Activated T-cell treated with anti-CD3 and anti-CD28 coated beads for 48 hours (primary cell): ENCODE measurements at places on chromosomes 2 and 18.

GRCh38 chr18:32701313-32701712 lies 71.5 kb downstream of the KLHL14 start:
- DNase-seq: no peak

GRCh38 chr2:72238311-72238710 lies 90.6 kb upstream of the CYP26B1 start:
- DNase-seq: no peak

GRCh38 chr18:13984080-13984479 lies 68.7 kb upstream of the MC2R start:
- no peak for DNase-seq

GRCh38 chr2:14602309-14602708 lies 30.2 kb upstream of the LRATD1 start:
- no peak for DNase-seq

DNA sequence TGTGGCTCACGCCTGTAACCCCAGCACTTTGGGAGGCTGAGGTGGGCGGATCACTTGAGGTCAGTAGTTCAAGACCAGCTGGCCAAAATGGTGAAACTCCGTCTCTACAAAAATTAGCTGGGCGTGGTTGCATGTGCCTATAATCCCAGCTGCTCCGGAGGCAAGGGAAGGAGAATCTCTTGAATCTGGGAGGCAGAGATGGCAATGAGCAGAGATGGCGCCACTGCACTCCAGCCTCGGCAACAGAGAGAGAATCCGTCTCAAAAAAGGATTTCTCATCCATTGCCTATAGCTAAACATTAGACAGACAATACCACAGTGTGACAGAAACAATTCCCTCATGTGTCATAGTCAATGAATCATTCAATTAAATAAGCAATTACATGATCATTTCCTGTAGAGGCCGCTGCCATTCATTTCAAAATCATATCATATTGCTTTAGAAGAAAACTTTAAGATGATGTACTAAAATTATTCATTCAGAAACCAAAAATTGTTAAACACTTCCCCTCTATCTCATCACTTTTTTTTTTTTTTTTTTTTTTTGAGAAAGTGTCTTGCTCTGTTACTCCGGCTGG lies 69.5 kb upstream of the TGIF1 start:
- DNase-seq: no peak

DNA sequence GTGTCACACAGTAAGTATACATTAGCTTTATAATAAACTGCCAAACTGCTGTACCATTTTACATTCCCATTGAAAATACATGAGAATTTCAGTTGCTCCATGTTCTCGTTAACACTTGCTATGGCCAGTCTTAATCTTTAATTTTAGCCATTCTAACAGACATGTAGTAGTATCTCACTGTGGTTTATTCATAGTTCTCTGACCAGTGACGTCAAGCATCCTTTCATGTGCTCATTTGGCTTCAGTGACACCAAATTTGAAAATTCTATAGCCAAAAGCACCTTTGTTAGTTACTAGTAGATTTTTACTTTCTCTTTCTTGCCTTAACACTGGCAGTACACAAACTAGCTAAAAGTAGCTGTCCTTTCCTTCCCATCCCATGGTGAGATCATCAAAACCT lies 43.0 kb downstream of the CYP1B1 start:
- DNase-seq: no peak

DNA sequence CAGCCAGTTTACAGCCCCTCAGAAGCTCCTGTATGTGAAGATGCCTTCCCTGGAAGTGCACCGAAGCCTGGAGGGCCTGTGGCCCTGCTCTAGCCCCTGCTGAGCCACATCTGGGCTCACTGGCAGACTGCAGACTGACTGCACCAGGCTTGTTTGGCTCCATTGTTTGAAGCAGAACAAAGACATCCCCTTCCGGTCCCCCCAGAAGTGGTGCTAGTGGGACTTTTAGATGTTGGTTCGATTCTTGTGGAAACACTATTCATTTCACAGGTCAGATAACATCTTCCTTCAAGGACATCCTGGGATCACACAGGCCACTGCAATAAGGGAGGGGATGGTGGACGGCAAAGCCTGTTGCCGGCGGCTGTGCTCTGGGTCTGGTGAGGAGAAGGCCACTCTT lies 57.8 kb upstream of the CBLN2 start:
- no peak for DNase-seq

GRCh38 chr2:198863655-198864054 lies 594.1 kb downstream of the SATB2 start:
- no peak for DNase-seq

- DNase-seq: no peak
These were observed 625.6 kb upstream of the CDH2 start for GRCh38 chr18:28802546-28802945.

GRCh38 chr2:173462892-173463840 lies 108.5 kb downstream of the CDCA7 start:
- DNase-seq: no peak

GRCh38 chr2:217061916-217062505 lies 202.1 kb upstream of the TNP1 start:
- no peak for DNase-seq

- no peak for DNase-seq
These were observed 45.5 kb downstream of the OSR1 start for GRCh38 chr2:19312949-19313348.

DNA sequence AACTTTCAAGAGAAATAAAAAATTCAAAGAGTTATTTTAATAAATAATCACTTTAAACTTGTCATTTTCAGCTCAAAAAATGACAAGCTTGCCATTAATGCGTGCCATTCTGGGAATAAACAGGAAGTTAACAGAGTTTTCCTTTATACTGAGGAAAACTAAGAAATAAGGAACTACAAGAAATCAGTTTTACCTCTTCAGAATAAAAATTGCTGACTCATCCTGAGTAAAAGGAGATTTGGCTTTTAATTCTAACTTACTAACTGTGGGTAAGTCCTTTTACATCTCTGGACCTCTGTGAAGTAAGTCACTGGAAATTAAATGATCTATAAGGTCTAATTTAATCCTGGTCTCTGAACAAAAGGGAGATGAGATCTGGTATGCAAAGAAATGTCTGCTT lies 16.1 kb downstream of the CEBPZ start:
- DNase-seq: no peak

DNA sequence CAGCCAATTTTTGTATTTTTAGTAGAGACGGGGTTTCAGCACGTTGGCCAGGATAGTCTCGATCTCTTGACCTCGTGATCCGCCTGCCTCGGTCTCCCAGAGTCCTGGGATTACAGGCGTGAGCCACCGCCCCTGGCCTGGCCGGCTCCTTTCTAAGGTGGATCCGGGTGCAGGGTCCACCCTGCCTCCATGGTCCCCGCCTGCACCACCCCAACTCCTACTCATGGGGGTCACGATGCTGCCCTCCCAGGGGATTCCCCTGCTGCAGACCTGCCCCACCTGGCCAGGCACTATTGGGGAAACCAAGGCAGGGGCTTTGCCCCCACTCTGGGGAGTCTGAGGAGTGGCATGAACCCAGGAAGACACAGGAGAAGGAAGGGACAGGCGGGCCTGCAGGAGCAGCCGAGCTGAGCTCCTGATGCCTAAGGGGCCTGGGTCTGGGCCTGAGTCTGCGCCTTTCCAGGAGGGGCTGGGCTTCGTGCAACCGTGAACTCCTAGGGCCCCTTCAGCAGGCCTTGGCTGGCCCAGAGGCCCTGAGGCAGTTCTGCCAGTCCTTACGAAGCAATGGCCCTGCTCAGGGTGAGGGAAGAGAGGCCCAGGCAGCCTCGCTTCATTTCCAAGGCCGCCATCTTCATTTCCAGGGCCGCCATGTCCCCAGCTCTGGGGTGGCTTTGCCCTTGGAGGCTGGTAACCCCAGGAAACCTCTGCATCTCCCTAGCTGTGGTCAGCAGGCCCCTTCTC lies 67.2 kb upstream of the SMAD7 start:
- DNase-seq: no peak

- no peak for DNase-seq
These were observed 97.1 kb upstream of the RBMS1 start for GRCh38 chr2:160590664-160591063.

GRCh38 chr18:10386956-10387355 lies 67.5 kb upstream of the APCDD1 start:
- no peak for DNase-seq

DNA sequence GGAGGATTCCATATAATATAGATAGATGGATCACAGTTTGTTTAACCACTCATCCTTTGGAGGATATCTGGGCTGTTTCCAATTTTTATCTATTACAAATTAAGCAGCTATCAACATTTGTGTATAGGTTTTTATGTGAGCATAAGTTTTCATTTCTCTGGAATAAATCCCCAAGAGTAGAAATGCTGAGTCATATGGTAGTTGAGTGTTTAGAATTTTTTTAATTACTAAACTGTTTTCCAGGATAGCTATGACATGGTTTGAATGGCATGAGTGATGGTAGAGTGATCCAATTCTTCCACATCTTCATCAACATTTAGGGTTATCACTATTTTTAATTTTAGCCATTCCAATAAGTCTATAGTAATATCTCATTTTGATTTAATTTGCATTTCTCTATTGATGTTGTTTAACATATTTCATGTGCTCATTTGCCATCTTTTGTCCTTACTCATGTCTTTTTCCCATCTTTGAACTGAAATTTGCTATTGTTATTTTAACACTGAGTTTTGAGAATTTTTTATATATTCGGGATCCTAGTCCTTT lies 31.4 kb downstream of the ABCB11 start:
- no peak for DNase-seq

GRCh38 chr2:10271946-10272345 lies 30.8 kb upstream of the HPCAL1 start:
- DNase-seq: no peak
